ENCODE measurements at places on chromosomes 6 and 20.
A peak's percentile ranks its signal among the peaks of the same experiment; 100 is the strongest.

GRCh38 chr20:5835321-5835821, 85.2 kb downstream of the SHLD1 start:
- peak; percentile 21 for DNase-seq

DNA sequence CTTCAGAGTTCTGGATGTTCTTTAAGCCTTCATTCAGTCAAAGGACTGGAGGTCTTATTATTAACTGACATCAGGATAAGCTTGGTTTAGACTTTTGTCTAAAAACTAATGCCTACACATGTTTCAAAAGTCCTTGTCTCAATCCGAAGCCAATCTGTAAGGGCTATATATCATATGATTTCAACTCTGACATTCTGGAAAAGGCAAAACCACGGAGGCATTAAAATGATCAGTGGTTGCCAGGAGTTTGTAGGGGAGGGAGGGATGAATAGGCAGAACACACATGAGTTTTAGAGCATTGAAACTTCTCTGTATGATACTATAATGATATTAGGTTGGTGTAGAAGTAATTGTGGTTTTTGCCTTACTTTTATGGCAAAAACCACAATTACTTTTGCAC, 1285.8 kb upstream of the CITED2 start:
- no peak for DNase-seq

DNA sequence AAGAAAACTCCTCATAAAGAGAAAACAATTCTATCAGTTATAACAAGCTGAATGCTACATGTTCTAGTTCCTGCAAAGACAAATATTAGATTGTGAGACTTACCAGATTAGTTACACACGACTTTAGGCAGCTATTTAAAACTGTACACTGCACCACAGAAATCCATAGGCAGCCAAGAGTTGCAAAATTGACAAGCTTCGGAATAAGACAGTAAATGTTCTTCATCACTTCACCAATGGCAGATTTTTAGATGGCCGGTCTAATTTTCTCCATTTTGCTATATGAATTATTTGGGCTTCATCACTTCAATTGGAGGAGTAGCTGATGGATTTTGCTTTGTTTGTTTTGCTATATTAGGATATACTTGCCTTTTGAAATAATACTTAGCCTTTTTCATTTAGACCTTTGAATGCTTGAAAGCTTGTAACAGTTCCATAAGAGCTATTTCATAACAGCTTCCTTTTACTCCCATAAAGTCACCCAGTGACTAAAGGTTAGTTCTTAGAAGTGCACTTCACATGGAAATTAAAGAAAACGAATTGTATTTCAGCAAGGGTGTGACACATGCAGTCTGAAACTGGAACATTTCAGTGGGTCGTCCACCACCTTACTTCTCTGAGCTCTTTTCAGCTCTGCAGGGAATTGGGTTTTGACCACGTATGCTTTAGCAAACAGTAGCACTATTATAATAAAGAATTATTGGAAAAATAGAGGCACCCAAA, at the start of gene ROS1:
Gene ROS1 (minus strand): TSS at position 512 of the 723 bp plus-strand sequence. CDS start 286 bp downstream, at position 226.
- DNase-seq: no peak

GRCh38 chr6:7254980-7255835, 57.8 kb downstream of the SSR1 start:
- DNase-seq: no peak

DNA sequence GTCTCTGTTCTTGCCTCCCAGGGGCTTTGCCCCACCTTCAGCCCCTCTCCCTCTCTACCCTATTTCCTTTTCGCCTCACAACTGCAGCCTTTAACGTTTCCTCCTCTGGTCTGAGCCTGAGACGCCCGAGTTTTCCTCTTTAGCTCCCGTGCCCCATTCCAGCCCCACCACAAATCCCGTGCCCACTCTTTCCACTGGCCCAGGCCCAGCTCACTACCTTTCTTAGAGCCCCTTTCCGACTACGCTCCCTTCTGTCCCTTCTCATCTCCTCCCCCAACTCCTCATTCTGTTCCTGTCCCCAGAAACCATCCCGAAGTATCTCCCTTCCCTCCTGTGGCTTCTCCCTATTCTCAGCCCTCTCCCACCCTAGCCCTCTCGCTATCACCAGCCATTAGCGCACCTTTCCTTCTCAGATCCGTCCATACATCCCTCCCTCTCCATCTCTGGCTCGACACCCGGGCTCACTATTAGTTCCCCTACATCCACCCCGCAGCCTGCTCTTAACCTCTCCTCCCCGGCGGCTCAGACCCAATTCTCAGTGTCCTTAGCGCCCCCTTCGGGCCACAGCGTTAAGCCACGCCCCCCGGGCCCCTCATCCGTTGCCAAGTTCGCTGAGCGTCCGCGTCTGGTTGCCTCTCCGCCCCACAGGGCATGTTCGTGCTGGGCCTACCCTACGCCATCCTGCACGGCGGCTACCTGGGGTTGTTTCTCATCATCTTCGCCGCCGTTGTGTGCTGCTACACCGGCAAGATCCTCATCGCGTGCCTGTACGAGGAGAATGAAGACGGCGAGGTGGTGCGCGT, 2.7 kb downstream of the SLC32A1 start:
- no peak for DNase-seq

- DNase-seq: peak; percentile 90
Measured at GRCh38 chr6:163414117-163414945, at the start of gene QKI. Gene QKI, plus strand, starts transcription at chr6:163414718. Its CDS starts 476 bp downstream, at chr6:163415194.

DNA sequence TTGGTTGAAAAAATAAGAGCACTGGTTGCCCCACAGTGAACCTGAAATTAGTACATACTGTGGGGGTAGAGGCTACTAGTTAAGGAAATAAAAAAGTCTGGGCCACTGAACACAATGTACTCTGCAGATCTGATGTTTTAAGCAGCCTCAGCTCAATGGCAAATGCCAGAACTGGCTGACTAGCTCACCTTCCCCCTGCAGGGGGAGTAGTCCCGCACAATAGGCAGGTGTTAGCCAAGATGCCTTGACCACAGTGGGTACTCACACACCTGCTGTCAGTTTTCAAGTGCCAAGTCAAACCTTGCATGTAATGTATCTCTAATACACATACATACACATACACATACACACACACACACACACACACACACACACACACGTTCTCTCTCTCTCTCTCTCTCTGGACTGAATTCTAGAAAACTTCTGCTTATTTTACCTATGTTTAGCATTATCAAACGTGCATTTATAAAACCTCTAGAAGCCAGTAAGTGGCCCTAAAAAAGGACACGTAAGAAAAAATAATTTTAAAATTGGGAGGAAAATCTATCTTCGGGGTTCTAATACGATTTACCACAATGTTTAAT, 36.1 kb downstream of the GMDS start:
- DNase-seq: no peak

DNA sequence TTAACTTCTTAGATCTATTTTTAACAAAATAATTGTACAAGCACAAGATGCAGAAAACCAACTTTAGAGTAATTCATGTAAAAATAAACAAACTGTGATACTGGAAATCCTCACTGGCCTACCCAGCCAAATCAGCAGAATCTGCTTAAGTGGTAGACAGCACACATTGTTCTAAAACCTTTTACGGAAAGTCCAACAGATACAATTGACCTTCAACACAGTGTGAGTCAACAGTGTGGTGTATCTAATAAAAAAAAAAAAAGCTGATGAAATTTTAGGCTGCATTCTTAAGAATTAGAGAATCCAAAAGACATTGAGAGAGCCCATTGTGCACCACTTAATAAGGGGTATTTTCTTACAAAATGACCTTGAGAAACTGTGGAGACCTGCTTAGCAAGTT, 174.5 kb downstream of the COL21A1 start:
- DNase-seq: no peak

GRCh38 chr20:19275630-19276071, 63.2 kb downstream of the SLC24A3 start:
- peak; percentile 52 for DNase-seq

DNA sequence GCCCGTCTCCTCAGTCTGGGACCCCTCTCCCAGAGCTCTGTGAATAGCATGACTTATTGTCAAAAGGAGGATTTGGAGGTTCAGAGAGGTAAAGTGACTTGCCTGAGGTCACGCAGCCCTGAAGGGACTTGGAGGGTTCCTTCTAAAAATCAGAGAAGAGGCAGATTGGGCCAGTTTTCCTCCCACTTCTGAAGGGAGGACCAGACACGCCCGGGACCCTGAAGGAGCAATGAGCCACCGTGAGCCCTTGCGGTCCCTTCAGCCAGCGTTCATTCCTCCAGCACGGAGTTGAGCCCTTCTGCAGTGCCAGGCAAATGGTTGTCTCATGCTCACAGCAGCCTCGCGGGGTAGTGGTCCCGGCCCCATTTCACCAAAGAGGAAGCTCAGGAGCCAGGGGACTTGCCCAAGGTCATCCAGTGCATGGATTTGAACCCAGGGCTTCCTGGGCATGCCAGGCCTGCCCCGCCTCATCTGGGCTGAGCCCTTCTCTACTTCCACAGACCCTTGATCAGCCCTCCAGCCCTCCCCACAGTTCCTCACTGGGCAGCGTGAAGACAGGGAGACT, 7.4 kb downstream of the SRC start:
- no peak for DNase-seq

DNA sequence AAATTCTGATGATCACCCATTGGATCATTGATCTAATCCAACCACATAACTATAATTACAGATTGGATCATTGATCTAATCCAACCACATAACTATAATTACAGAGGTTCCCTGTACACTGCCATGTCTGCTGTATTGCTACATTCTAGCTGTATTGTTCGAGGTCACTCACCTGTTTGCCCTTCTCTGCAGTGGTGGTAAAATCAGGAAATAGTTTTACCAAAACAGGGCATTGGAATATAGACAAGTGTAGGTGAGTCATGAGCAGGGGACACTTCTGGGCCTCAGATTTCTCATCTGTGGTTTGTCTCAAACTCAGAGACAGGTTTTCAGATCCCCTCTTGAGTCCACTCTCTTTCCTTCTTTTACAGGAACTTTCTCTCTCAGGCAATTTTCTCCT, 9.0 kb upstream of the AFDN start:
- no peak for DNase-seq

DNA sequence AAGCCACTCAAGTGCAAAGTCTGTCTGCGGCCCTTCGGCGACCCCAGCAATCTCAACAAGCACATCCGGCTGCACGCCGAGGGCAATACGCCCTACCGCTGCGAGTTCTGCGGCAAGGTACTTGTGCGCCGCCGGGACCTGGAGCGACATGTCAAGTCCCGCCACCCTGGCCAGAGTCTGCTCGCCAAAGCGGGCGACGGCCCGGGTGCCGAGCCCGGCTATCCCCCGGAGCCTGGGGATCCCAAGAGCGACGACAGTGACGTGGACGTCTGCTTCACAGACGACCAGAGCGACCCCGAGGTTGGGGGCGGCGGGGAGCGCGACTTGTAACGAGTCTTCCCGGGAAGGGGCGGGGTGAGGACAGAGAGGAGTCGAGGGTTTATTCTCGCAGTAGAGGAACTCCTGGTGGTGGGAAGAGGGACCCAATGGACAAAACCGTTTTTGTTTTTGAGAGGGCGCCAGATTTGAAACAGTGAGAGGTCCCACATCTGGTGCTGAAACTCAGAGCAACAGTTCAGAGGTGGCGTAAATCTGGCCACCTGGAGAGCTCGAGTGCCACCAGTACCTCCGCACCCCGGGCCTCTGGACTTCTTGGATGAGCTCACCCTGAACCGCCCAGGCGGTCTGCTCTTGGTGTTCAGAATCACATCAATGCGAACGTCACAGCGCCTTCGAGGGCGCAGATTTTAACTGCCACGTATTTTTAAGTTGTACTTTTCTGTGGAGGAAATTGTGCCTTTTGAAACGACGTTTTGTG, 8.0 kb downstream of the PRDM13 start:
- no peak for DNase-seq

GRCh38 chr20:1700990-1701389, 43.4 kb upstream of the SIRPG start:
- DNase-seq: no peak

GRCh38 chr6:28005975-28006374, 48.9 kb downstream of the OR2B6 start:
- no peak for DNase-seq

DNA sequence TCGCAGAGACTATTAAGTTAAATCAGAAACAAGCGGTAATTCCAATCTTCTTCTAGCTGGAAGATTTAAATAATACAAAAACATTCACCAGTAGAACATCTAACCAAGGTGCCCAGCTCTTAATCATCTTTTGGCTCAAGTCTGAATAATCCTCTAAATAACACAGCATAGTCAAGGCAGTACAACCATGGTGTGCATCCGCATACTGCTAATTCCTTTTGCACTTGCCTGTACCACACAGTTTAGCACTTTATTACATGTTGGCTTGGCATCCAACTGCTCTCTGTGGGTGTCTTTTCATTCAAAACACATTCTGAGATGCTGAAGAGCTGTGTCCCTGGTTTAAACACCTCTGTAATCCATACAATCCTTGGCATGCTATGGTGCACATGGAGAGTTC, 42.3 kb downstream of the VGLL2 start:
- DNase-seq: no peak

DNA sequence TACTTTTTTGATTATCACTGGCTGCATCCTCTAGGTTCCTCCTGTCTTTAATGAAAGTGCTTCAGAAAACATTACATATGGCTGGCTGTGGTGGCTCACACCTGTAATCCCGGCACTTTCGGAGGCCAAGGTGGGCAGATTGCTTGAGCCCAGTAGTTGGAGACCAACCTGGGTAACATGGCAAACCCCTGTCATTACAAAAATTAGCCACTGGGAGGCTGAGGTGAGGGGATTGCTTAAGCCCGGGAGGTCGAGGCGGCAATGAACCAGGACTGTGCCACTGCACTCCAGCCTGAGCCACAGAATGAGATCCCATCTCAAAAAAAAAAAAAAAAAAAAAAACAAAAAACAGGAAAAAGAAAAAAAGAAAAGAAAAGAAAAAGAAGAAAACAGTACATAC, 35.3 kb downstream of the BEND3 start:
- no peak for DNase-seq

DNA sequence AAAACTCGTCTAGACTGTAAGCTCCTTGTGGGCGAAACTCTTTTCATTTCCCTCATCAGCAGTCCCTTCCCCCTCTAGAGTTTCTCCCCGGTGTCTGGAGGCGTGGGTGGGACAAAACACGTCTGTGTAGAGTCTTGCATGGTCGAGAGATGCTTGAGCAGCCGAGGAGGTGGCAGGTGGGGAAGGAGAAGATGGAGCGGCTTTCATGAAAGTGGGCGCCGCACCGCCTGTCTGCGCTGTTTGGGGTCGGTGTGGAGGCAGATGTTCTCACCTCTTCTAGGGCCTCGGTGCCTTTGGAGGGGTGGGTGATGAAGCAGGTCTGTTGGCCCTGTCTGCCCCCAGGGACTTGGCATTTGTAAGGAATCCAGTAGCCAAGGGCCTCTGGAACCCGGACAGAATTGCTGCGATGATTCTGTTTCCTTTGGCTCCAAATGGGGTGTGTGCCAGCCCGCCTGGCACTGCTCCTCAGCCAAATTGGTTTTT, 1.2 kb downstream of the BRPF3 start:
- DNase-seq: peak; percentile 7

DNA sequence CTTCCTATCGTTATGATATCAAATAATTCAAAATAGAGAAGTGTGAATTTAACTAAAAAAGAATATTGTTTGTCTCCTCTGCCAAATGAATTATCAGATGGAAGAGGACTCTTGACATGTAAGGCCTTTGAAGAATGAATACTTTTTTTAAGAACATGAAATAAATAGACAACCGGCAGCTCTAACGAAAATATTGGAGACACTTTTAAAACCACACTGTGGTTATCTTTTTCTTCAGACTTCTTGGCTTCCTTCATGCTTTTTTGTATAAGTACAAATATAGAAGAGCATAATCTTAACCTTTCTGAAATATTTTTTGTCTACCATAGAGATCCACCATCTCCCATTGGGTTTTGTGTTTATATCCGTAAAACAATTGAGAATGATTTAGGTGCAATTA, 115.2 kb upstream of the SCGN start:
- no peak for DNase-seq
